ENCODE measurements at places on chromosomes 3 and 15.

GRCh38 chr3:58137306-58137705 is 73.5 kb downstream of the DNASE1L3 start:
- DNase-seq: no peak

DNA sequence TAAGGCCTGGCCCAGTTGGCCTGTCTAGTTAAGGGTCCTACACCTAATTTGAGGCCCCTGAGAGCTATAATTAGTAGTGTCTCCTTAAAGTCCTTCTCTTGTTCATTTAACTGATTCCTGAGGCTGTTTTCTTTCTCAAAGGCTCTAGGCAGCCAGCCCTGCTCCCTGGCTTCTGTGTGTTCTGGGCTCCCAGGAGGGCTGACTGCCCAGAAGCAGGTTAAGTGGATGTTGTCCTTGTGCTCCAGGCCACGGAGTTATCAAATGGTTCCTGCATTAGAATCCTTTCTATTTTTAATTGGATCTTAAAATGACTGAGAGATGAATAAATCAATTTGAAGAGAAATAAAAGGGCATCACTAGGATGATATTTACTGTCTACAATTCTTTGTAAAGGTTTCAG is 140.0 kb downstream of the SNRK start:
- DNase-seq: no peak

DNA sequence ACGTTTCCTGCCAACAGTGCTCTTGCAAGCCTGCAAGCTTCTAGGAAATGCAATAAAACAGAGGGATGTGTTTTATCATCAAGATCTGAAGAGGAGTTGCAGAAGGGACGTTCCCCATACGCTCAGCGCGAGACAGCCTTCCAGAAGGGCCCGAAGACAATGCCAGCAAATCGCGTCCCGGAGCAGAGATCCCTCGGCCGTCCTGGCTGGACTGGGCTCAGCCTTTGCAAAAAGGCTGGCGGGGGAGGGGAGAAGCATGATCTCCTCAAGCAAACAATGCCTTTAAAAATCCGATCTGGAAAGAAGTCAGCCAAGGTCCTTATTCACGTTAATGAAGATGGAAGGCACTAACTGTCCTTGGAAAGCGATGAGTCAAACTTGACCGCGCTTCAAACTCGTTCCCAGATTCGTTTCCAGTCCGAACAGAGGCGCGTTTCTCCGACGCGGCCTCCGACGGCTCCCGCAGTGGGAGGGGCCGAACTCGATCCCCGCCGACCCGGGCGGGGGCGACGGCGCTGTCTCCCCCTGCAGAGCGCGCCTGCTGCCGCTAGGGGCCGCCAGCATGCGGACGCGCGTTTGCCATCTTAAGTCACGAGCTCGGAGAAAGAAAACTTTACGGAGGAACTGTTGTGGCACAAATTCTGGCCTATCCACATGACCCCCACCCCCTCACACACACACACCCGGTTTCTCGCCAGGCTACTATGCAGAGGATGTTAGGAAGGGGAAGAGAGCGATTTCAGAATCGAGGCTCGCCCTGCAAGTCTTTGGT is 5.5 kb downstream of the BCL6 start:
- DNase-seq: peak; percentile 78

DNA sequence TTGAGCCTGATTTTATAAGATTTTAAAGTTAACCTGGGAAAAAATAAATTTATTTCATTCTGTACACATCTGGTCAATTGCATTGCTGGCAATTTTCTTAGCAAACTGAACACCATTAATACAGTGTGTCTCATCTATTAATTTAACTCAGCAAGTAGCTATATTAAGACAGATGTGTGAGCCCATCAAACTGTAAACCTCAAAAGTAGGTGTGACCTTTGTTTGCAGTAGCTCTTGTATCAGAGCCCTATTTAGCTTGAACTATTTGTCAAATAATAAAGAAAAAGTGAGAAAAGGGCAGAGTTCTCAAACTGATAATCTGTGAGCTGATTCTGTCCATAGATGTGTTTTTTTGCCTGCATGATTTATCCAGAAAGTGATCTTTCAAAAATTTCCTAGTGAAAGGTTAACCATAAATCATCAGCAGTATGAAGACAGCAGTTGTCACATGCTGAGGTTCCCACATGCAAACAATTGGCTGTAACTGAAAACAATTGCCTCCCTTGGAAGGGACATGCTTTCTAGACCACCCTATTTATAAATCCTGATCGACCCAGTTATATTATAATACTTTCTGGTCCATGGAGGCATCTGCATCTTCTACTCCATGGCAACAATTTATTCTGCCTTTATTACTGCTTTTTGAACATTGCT is 646.5 kb downstream of the NSUN3 start:
- no peak for DNase-seq

GRCh38 chr15:53251996-53252395 is 461.9 kb upstream of the ONECUT1 start:
- DNase-seq: no peak
